ENCODE measurements at places on chromosomes 7 and 10.

- DNase-seq: no peak
Measured at GRCh38 chr7:97011536-97012364, 6.4 kb downstream of the DLX6 start.

- DNase-seq: no peak
Measured at GRCh38 chr7:128136215-128136597, 104.9 kb upstream of the LEP start.

DNA sequence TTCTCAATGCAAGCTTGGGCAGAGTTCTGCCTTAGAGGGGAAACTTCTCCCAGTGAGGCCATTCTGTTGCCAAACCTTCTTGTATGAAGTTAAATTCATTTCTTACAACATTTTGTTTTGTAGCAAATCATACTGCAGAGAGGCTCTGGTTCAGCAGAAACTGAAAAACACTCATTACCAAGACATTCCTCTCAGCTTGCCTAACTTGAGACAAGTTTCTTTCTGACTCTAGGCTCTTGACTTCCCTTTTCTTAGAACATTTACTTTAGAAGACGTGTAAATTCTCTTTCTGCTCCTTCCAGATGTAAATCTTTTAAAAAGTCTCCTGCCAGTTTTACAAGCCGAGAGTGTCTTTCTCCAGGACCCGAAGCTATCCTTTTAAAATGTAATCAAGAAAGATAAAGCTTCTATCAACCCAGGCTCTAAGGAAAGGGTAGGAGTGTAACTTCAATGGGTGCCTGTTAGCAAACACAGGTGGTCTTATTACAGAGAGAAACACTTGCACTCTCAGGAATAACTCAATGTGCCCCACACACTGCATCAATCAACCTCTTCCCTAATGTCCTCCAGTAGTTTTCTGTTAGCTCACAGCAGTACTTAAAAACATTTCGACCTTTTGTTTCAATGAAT lies 80.5 kb upstream of the TAS2R16 start:
- DNase-seq: no peak

DNA sequence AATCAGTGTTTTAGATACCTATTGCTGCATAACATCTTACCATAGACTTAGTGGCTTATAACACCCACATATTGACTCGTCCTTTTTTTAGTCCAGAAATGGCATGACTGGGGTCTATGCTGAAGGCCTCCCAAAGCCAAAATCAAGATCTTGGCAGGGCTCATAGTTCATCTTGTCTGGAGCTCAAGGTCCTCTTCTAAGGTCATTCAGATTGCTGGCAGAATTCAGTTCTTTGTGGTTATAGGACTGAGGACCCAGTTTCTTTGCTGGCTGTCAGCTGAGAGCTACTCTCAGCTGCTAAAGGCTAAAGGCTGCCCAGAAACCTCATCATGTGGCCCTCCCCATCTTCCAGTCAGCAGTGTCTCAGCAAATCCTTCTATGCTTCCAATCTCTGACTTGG lies 165.5 kb downstream of the FAM107B start:
- DNase-seq: no peak

GRCh38 chr7:155931396-155932085 lies 119.3 kb upstream of the SHH start:
- no peak for DNase-seq

- DNase-seq: no peak
Measured at GRCh38 chr7:114818501-114818900, 103.4 kb upstream of the MDFIC start.

GRCh38 chr7:114973147-114973546 lies 51.3 kb downstream of the MDFIC start:
- no peak for DNase-seq

DNA sequence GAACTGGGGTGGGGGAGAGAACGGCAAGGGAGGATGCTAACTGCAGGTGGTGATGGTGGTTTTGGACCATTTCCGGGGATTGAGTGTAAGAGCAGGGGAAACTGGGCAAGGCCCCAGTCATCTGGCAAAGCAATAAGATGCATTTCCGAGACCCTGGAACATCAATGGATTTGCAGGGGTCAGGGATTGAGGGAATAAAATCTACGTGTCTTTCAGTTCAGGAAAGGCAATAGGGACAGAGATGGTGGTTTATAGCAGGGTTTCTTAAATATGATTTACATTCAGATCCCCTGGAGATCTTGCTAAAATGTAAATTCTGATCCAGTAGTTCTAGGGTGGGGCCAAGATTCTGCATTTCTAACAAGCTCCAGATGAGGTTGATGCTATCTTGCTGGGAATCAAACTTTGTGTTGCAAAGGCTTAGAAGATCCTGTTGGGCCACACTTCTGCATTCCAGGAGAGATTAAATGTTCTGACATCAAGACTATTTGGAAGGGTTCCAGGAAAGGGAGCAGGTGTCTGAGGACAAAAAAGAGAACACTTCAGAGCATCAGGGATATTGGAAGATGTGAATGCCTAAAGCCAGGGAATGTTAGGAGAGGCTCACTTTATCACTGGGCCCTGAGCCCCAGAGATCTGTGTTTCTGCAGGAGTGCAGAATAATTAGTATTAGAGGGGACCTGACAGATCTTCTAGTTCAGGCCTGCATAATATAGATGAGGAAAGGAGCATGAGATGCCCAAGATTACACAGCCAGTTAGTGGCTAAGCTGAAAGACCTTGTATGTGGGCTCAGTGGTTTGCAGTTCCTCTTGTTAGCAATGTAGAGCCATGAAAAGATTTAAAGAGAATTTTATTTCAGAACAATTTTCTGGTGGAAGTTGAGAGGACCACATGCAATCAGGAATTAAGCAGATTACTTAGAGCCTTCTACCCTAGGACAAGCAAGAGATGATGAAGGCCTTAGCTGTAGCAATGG lies 32.4 kb downstream of the BLNK start:
- no peak for DNase-seq

DNA sequence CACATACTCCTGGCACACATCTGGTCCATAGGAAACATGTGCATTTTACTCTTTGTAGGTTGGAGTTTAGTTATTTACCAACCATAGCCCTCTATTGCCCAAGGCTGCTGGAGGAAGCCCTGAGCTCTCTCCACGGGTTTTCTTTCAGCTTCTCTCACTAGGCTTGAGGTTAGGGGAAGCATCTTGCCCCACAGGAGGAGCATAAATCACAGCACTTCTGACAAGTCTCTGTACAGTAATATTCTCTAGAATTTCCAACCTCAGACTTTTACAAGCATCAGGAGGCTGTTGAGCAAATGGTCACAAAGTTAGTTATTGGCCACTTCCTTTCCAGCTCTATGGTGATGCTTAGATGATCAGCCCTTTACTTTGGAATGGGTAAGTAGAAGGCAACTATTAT lies 122.9 kb upstream of the GLI3 start:
- DNase-seq: no peak

GRCh38 chr10:69446650-69447151 lies 4.6 kb upstream of the TSPAN15 start:
- DNase-seq: no peak

- no peak for DNase-seq
Measured at GRCh38 chr7:12786494-12786893, 99.1 kb downstream of the ARL4A start.

DNA sequence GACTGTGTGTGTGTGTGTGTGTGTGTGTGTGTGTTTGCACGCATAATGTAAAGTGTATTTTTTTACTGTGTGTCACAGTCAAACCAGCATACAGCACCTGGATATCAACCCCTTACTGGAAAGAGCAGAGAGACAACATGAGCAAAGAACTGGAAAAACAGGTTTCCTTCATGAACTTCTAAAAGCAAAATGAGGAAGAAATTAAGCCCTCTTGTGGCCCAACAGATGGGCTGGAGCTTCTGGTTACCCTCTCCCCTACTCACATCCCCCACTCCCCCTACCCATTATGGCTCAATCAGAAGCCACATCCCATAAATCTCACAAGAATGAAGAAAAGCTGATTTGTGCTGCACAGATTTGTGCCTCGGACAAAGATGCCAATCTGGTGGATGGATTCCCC lies 36.2 kb downstream of the PDE1C start:
- DNase-seq: no peak

- DNase-seq: no peak
Measured at GRCh38 chr7:106895246-106895864, 30.3 kb downstream of the PIK3CG start.

DNA sequence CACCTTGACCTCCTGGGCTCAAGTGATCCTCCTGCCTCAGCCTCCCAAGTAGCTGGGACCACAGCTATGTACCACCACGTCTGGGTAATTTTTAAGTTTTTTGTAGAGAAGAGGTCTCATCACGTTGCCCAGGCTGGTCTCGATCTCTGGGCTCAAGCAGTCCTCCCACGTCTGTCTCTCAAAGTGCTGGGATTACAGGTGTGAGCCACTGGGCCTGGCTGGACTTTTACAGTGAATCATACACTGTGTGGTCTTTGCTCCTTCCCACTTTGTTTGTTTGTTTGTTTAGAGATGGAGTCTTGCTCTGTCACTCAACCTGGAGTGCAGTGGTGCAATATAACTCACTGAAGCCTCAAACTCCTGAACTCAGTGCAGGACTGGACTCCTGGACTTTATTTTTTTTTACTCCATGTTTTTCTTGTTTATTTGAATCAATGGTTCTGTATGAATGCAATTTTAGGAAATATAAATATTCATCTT lies 12.5 kb downstream of the PPIA start:
- DNase-seq: no peak

DNA sequence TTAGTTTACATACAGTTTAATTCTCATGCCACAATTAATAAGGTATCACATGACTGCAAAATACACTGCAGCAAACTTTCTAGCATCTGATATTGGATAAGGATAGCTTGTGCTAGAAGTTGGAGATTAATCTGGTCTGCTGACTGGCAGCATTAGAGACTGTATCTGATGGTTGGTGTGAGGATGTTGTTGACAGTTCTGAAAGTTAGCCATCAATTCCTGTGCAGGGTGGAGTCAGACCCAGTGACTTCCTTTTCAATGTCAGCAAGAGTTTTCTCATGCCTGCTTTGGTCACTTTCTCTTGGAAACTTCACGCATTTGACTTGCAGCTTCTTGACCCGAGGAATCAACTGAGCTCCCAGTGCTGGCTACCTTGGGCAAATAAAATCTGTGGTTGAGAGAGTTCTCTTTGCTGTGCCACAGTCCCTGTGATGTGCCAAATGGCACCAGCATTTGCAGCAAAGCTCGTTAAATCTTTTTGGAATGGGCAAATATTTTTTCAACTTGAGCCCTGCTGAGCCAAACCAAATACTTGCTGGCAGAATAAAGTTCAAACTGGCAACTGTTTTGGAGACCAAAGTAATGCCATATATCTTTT lies 233.0 kb downstream of the TRIL start:
- no peak for DNase-seq

- DNase-seq: no peak
Measured at GRCh38 chr10:17199351-17199804, 2.1 kb downstream of the TRDMT1 start.

- no peak for DNase-seq
Measured at GRCh38 chr10:71868192-71868697, 17.2 kb upstream of the PSAP start.
